ENCODE measurements at places on chromosomes 6 and 20. TPM values are rescaled to one million over a fixed set of nuclear protein-coding genes. Genes with fewer than 3 reads are reported as not detected.

DNA sequence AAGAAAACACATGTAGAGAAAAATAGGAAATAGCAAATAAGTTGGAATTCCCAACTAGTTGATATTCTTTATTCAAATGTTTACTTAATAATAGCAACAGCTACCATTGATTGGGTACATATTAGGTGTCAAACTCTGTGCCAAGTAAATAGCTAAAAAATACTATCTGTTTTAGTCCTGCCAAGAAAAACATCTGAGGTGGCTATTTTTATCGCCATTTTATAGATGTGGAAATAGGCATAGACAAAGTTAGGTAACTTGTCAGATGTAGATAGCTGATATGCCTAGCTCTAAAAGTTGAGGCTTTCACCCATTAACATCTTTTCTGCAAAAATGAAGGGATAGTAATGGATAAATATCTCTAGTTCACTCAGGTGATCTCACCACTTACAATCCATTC, 549.2 kb upstream of the ID4 start:
- H3K36me3 ChIP-seq = no peaks in the 10 kb centered on the region
- no peak overlapping the region for H3K4me3 ChIP-seq
- DNase-seq = no peak
- H3K27ac ChIP-seq = no peak overlapping the region
- H3K4me1 ChIP-seq = no peaks in the 10 kb centered on the region

HLA-C gene
- 516 TPM for total RNA-seq

- DNase-seq = no peak
- H3K36me3 ChIP-seq = no peaks in the 10 kb centered on the region
- H3K27ac ChIP-seq = peak overlapping the region; percentile 54
- peaks cover 12% of the 10 kb centered on the region for H3K4me1 ChIP-seq
- H3K27me3 ChIP-seq = no peaks in the 10 kb centered on the region
Measured at GRCh38 chr6:15661853-15662325, 939 bp downstream of the DTNBP1 start.

- H3K27ac ChIP-seq = no peak overlapping the region
- no peaks in the 10 kb centered on the region for H3K36me3 ChIP-seq
- H3K4me3 ChIP-seq = no peak overlapping the region
- H3K4me1 ChIP-seq = peaks cover 28% of the 10 kb centered on the region
- DNase-seq = no peak
- no peaks in the 10 kb centered on the region for H3K27me3 ChIP-seq
Measured at GRCh38 chr6:16481697-16482399, 243.5 kb downstream of the GMPR start.

HTR1E gene
- not detected for total RNA-seq

CGA gene
- not detected for total RNA-seq

DNA sequence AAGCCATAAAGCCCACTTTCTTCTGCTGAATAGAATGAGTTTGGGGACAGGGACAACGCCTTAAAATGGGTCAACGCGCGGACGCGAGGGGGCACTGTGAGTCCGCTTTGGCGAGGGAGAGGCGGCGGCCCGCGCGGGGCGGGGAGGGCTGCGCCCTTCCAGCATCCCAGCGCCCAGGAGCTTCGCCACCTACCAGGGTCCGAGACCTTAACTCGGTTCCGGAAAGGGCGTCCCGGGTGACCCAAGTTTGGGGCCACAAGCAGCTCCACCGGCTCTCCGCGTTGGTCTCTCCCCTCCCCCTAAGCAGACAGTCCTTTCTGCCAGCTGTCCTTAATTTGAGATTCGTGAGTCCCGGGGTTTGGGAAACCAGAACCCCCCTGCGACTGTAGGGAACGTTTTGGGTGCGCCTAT, 1.8 kb upstream of the SAMD5 start:
- DNase-seq = peak; percentile 78
- no peaks in the 10 kb centered on the region for H3K36me3 ChIP-seq
- peak overlapping the region; percentile 57 for H3K4me3 ChIP-seq
- no peaks in the 10 kb centered on the region for H3K27me3 ChIP-seq

DNA sequence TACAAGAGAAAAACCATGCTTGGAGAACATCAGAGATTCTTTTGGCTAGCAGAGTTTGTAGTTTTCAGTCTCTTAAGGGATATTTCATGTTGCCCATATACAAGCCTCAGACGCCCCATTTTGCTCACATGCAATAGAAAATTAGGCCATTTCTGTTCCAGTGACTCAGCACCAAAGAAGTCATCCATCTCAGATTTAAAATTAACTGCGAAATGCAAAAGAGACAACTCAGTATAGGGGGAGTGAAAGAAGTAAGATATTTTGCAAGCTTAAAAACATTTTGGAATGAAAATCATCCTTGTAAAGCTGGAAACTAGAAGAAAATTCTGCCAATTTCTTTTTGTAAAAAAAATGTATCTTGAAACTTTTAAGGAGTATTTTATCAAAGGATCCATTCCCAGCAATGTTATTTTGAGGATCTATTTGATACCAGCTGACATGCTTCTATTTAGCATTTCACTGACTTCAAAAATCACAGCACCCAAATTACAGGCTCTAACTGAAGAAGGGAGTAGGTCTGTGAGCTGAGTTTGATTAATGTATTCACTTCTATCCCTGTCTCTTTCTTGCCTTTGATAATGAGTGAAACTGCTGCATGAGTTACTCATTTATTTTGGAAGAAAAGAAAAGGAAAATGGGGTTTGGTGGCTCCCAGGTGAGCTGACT, 223.7 kb upstream of the SULF2 start:
- no peak overlapping the region for H3K4me3 ChIP-seq
- no peaks in the 10 kb centered on the region for H3K27me3 ChIP-seq
- H3K36me3 ChIP-seq = no peaks in the 10 kb centered on the region
- H3K27ac ChIP-seq = no peak overlapping the region
- no peak for DNase-seq

GRCh38 chr20:57594092-57594951, 25.9 kb downstream of the ZBP1 start:
- H3K4me1 ChIP-seq = peaks cover 2% of the 10 kb centered on the region
- no peaks in the 10 kb centered on the region for H3K36me3 ChIP-seq
- no peak overlapping the region for H3K4me3 ChIP-seq
- peak; percentile 50 for DNase-seq

- no peak overlapping the region for H3K4me3 ChIP-seq
- no peak overlapping the region for H3K27ac ChIP-seq
- no peaks in the 10 kb centered on the region for H3K4me1 ChIP-seq
- no peaks in the 10 kb centered on the region for H3K36me3 ChIP-seq
- no peak for DNase-seq
Measured at GRCh38 chr6:85096976-85097375, 332.6 kb upstream of the TBX18 start.

- no peak overlapping the region for H3K4me3 ChIP-seq
- H3K36me3 ChIP-seq = no peaks in the 10 kb centered on the region
- DNase-seq = no peak
- no peaks in the 10 kb centered on the region for H3K4me1 ChIP-seq
- no peaks in the 10 kb centered on the region for H3K27me3 ChIP-seq
Measured at GRCh38 chr20:15487030-15487429, 1086.2 kb downstream of the KIF16B start.

DNA sequence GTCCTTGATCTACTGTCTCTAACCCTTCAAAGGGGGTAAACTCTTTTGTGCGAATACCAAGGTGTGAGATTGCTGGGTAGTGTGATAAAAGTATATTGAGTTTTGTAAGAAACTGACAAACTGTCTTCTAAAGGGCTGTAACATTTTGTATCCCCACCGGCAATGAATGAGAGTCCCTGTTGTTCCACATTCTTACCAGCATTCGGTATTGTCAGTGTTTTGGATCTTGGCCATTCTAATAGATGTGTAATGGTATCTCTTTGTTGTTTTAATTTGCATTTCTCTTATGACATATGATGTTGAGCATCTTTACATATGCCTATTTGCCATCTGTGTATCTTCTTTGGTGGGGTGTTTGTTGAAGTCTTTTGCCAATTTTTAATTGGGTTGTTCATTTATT, 1090.7 kb downstream of the KIF16B start:
- no peaks in the 10 kb centered on the region for H3K36me3 ChIP-seq
- no peaks in the 10 kb centered on the region for H3K27me3 ChIP-seq
- no peaks in the 10 kb centered on the region for H3K4me1 ChIP-seq
- H3K27ac ChIP-seq = no peak overlapping the region

ANKRD66 gene
- total RNA-seq = not detected

DNA sequence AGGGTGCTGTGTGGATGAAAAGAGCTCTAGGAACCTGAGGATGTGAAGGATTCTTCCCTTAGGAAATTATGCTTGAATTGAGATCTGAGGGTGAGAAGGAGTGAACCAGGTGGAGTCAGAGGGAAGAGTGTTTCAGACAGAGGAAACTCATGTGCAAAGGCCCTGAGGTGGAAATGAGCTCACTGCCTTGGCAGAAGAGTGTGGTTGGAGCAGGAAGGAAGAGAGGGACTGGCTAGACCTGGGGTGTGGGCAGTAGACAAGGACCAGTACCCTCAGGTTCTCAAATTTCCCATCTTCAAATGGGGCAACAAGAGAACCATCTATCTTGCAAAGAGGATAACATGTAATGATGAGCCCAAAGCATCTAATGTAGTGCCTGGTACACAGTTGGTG, 24.0 kb upstream of the GTSF1L start:
- H3K4me3 ChIP-seq = no peak overlapping the region
- no peak for DNase-seq
- no peaks in the 10 kb centered on the region for H3K4me1 ChIP-seq
- no peak overlapping the region for H3K27ac ChIP-seq
- no peaks in the 10 kb centered on the region for H3K36me3 ChIP-seq

DNA sequence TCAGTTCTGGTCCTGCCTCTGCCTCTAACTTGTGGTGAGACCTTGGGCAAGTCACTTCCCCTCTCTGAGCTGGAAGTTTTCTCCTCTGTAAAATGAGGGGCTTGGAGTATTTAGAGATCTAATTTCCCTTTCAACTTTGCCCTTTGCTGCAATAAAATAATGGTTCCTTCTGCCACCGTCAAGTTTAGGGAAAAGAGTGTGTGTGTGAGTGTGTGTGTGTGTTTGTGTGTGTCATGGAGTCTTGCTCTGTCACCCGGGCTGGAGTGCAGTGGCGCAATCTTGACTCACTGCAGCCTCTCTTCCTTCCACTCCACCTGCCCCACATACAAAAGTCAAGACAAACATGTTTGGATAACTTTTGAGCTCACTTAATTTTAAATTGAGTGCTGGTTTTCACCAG, 39.2 kb upstream of the PIM1 start:
- H3K4me3 ChIP-seq = no peak overlapping the region
- peak overlapping the region; percentile 90 for H3K27ac ChIP-seq
- peak; percentile 88 for DNase-seq
- no peaks in the 10 kb centered on the region for H3K27me3 ChIP-seq

- no peak overlapping the region for H3K4me3 ChIP-seq
- peaks cover 6% of the 10 kb centered on the region for H3K4me1 ChIP-seq
- H3K27me3 ChIP-seq = no peaks in the 10 kb centered on the region
- H3K27ac ChIP-seq = no peak overlapping the region
- H3K36me3 ChIP-seq = no peaks in the 10 kb centered on the region
Measured at GRCh38 chr6:121886223-121886830, 450.9 kb downstream of the GJA1 start.

- DNase-seq = peak; percentile 57
- H3K27me3 ChIP-seq = no peaks in the 10 kb centered on the region
- H3K27ac ChIP-seq = peak overlapping the region; percentile 88
- no peaks in the 10 kb centered on the region for H3K36me3 ChIP-seq
- peak overlapping the region; percentile 17 for H3K4me3 ChIP-seq
Measured at GRCh38 chr20:32474009-32474716, 111.0 kb downstream of the NOL4L start.

DNA sequence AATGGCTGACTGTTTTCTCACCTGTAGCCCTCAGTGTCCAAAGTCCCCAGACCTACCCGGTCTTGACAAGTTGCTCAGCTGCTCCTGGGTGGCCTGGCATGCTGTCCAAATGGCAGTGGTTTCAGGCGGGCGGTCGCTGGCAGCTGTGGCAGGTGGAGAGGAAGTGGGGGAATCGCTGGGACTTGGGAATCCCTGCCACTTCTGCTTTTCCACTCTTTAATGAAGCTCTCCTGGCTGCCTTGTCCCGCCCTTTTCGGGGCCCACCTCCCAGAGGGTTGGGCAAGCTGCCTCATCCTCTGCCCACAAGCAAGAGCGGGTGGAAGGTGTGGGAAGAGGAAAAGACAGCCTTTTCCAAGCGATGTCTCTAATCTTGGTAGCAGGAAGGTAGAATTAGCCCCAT, at the start of gene OCSTAMP:
OCSTAMP (minus strand) TSS at position 194 of the 400 bp plus-strand sequence; CDS start at position 100, 94 bp downstream.
- H3K4me1 ChIP-seq = no peaks in the 10 kb centered on the region
- H3K27ac ChIP-seq = no peak within 1 kb of the TSS
- no peaks in the 10 kb centered on the region for H3K36me3 ChIP-seq
- DNase-seq = no peak
- no peaks in the 10 kb centered on the region for H3K27me3 ChIP-seq

TGM2 gene
- 17.5 TPM for total RNA-seq

DNA sequence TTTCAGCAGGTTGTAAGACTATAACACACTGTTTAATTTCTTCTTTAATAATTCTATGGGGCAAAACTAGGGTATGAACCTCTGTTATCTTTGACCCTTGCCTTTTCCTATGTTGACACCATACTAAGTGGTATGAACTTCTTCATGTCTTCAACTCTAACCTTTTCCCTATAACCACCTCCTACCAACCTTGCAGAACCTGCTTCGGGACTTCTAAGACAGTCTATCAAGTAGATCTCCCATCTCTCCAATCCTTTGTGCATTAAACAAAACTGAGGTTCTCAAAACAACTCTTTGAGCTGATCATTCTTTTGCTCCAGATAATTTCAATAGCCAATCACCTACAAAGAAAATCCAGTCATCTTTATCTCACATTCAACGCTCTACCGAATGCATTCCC, 23.4 kb downstream of the SNAP91 start:
- DNase-seq = no peak
- H3K4me3 ChIP-seq = no peak overlapping the region
- no peaks in the 10 kb centered on the region for H3K36me3 ChIP-seq
- H3K27ac ChIP-seq = no peak overlapping the region

GRCh38 chr6:167851370-167851952, 24.8 kb downstream of the AFDN start:
- H3K27me3 ChIP-seq = no peaks in the 10 kb centered on the region
- H3K4me3 ChIP-seq = no peak overlapping the region
- DNase-seq = no peak
- peak overlapping the region; percentile 98 for H3K27ac ChIP-seq
- H3K4me1 ChIP-seq = peaks cover 87% of the 10 kb centered on the region

DNA sequence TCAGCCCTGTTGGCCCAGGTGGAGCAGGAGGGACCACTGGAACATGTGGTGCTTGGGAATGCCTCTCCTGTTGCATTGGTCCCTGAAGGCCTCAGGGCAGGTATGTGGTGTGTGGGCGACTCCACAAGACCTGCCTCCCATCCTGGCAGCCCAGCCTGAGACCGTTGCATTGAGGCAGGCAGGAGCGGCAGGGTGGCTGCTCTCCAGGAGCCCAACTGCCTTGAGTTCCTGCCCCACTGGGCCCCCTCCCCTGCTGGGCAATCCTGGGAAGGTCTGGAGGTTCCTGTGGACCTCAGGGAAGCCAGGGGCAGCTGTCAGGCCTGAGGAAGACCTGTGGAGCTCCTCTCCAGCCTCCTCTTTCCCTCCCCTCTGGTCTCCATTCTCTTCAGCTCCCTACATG, 19.8 kb downstream of the MAVS start:
- DNase-seq = no peak
- H3K4me3 ChIP-seq = no peak overlapping the region
- no peak overlapping the region for H3K27ac ChIP-seq

ADGRF4 gene
- total RNA-seq = not detected

GRCh38 chr6:111096246-111096645, 8.9 kb downstream of the SLC16A10 start:
- peaks cover 8% of the 10 kb centered on the region for H3K4me1 ChIP-seq
- no peaks in the 10 kb centered on the region for H3K36me3 ChIP-seq
- no peaks in the 10 kb centered on the region for H3K27me3 ChIP-seq
- peak; percentile 93 for DNase-seq
- H3K4me3 ChIP-seq = no peak overlapping the region

NRN1 gene
- 10.3 TPM for total RNA-seq

- no peak overlapping the region for H3K27ac ChIP-seq
- no peaks in the 10 kb centered on the region for H3K27me3 ChIP-seq
- DNase-seq = no peak
- no peaks in the 10 kb centered on the region for H3K4me1 ChIP-seq
- no peak overlapping the region for H3K4me3 ChIP-seq
- H3K36me3 ChIP-seq = no peaks in the 10 kb centered on the region
Measured at GRCh38 chr6:12344296-12344695, 54.1 kb downstream of the EDN1 start.
